SK-N-SH (cell line): ENCODE measurements at places on chromosomes 7 and 10.
A peak's percentile ranks its signal among the peaks of the same experiment; 100 is the strongest.

GRCh38 chr10:69239136-69239535 lies 19.0 kb downstream of the HKDC1 start:
- H3K27me3 ChIP-seq, result no peaks in the 10 kb centered on the region
- H3K4me3 ChIP-seq, result no peak overlapping the region
- H3K4me1 ChIP-seq, result no peaks in the 10 kb centered on the region
- H3K36me3 ChIP-seq, result no peaks in the 10 kb centered on the region
- H3K27ac ChIP-seq, result no peak overlapping the region

- H3K4me3 ChIP-seq, result no peak overlapping the region
- no peaks in the 10 kb centered on the region for H3K27me3 ChIP-seq
- DNase-seq, result no peak
- peaks cover 19% of the 10 kb centered on the region; the same call in 1 of the 2 replicates for H3K4me1 ChIP-seq
- no peaks in the 10 kb centered on the region for H3K36me3 ChIP-seq
- peak overlapping the region; percentile 79 for H3K27ac ChIP-seq
These were observed 62.2 kb downstream of the ST7 start for GRCh38 chr7:117015258-117016184.

- H3K36me3 ChIP-seq, result no peaks in the 10 kb centered on the region
- H3K27ac ChIP-seq, result no peak overlapping the region
- H3K4me3 ChIP-seq, result no peak overlapping the region
These were observed 926.7 kb upstream of the ZNF722 start for GRCh38 chr7:63071920-63072319.

- peaks cover 33% of the 10 kb centered on the region; the same call in 1 of the 2 replicates for H3K27me3 ChIP-seq
- H3K36me3 ChIP-seq, result no peaks in the 10 kb centered on the region
- H3K4me1 ChIP-seq, result peaks cover 13% of the 10 kb centered on the region; the same call in 1 of the 2 replicates
- DNase-seq, result no peak
- no peak overlapping the region for H3K27ac ChIP-seq
These were observed 52.7 kb upstream of the BTRC start for GRCh38 chr10:101301111-101301731.
